ENCODE measurements at places on chromosomes 1 and 21.

DNA sequence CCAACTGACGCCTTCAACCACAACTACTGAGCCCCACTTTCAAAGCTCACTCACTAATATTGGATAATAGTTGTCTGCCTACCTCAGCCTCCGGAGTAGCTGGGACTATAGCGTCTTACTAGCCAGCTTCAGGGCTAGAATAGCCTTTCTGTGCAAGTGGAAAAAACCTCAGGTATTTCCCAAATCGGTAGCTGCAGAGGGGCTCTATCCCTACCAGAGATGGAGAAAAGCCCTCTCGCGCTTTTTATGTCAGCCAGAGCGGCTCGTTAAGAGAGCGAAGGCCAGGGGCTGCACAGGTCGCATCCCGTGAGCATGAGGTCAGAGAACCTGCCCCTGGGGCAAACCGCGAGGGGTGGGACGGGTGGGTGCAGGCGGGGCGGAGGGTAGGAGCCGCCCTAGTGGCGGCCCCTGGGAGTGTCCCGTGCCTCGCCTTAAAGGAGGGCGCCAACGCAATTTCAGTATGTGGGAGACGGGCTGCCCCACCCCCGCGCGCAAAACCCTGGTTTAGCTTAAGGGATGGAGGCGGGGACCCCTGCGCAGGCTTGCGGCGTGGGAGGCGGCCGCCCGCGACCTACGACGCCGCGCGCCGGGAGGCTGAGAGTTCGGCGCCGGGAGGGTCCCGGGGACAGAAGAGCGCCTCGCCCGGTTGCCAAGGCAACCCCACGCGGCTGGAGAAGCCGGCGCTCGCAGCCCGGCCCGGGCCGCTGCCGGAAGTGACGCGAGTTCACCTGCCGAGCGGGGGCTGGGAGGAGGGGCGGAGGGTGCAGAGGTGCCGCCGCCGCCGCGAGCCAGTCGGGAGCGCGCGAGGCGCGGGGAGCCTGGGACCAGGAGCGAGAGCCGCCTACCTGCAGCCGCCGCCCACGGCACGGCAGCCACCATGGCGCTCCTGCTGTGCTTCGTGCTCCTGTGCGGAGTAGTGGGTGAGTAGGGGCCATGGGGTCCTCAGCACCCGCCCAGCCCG, at the start of gene CXADR:
Gene CXADR, plus strand, starts transcription at position 791 of the 961 bp plus-strand sequence. Its CDS starts 87 bp downstream, at position 878.
- DNase-seq, result peak; percentile 20

DNA sequence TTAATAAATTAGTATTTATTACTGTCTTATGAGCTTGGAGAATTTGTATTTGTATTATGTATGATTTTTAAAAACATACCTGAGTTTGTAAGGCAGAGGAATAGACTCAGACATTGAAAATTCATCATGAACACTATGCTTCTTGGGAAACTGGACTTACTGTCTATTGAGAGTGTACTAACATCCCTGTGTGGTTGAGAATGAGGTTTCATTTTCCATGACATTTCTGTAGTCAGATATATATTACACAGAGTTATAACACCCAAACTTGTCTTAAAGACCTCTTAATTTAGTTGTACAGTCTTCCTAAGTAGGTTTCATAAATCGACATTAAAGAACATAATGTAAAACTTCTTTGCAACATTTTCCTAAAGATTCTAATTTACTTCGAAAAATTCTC, 30.0 kb downstream of the PPP2R5A start:
- DNase-seq, result no peak

DNA sequence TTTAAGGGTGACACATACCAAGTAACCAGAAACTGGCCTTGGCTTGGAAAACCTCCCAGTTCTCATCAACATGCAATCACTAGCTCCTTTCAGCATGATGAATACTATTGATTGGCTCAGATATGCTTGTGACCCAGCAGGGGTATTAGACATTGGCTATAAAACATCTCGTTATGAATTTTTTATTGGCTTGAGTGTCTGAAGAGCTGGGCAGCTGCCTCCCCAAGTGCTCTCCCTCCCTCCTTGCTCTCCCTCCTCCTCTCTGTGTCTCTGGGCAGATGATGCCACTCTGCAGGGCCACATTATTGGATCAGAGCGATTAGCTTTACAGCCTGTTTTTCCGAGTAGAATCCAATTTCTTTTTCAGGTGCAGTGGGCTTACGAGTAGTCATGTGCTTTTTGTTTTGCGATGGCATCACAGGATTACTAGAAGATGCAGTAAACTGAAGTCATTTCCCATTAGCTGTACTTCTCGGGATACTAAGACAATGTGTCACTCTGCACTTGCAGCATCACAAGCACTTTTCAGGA, 79.3 kb upstream of the ATF3 start:
- DNase-seq, result no peak

DNA sequence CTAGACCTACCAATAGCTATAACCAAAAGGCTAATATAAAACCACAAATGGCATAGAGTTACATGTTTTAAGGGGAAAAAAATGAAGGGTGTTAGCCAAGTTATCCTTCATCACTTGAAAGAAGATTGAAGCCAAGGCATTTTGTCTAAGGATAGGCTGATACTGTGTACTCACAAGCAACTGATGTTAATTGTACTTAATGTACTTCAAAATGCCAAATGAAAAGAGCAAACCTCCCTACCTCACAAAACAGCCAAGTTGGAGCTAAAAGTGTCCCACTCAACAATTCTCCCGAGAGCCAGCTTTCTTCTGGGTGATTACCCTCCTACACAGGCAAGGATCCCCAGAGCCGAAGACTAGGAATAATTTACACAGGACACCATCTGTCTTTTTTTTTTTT, 4.4 kb upstream of the IGSF3 start:
- DNase-seq, result no peak

GRCh38 chr1:184696403-184696802, 58.3 kb downstream of the EDEM3 start:
- DNase-seq, result no peak

GRCh38 chr1:98048244-98048643, 127.4 kb upstream of the DPYD start:
- no peak for DNase-seq

DNA sequence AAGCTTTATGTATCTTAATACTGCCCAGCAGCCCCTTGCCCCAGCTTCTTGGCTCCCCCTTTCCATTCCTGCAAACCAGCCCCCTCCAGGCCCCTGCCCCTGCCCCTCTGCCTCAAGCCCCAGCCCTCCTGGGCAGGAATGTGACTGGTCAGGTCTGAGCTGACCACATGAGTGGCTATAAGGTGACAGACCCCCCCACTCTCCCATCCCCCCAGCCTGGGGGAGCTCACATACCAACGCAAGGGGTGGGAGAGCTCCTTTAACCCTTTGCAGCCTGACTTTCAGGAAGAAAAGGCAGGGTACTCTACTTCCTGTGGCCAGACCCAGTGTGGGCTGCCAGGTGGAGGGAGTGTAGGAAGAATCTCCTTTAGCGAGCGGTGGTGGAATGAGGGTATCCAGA, 33.2 kb downstream of the AHDC1 start:
- no peak for DNase-seq

DNA sequence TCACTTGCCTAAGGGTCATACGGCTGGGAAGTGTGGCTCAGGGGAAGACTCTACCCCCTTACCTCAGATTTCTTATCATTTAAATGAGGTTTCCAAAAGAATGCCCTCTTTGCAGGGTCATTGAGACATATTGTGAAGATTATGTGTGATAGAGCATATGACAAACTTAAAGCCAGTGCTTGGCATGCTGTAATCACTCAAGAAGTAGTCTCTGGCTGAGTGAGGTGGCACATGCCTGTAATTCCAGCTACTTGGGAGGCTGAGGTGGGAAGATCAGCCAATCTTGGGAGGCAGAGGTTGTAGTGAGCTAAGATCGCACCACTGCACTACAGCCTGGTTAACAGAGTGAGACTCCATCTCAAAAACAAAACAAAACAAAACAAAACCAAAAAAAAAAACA, 7.5 kb upstream of the LDLRAD2 start:
- DNase-seq, result no peak

DNA sequence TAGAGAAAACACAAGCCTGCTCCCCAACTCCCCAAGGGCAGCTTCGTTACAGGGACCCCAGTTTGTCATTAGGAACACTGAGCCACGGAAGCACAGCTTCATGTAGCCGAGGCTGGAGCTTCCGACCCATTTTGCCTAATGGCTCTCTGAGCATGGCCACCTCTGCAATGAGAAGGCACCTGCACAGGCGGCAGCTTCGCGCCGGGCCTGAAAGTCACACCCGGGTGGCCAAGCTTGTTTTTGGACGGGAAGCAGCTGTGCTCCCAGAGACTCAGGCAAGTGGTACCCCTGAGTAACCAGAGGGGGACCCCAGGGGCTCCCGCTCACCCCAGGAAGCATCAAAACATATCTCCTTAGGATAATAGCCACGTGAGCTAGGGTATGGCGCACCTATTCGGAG, 80.9 kb downstream of the SLC66A1 start:
- no peak for DNase-seq

DNA sequence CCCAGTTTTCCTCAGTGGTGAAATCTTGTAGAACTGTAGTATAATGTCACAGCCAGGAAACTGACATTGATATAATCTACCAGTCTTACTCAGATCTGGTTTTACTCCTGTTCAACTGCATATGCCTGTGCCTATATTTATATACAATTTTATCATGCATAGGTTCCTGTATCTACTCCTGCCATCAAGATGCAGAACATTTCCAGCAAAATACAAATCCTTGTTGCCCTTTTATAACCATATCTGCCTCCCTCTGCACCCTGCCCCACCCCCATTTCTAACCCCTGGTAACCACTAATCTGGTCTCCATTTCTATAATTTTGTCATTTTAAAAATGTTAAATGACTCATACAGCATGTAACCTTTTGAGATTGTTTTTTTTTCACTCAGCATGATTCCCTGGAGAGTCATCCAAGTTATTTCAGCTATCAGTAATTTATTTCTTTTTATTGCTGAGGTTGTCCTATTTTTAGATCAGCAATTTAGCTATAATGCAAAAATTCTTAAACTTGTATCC, 8.1 kb downstream of the UTP25 start:
- DNase-seq, result no peak

Data from hematopoietic multipotent progenitor cell treated with erythropoietin and hydrocortisone succinate and interleukin-3 and kit ligand, for 15 days (in vitro differentiated cells).